ENCODE measurements at places on chromosomes 7 and 10.

- DNase-seq: no peak
These were observed 26.7 kb downstream of the MKLN1 start for GRCh38 chr7:131354390-131354789.

DNA sequence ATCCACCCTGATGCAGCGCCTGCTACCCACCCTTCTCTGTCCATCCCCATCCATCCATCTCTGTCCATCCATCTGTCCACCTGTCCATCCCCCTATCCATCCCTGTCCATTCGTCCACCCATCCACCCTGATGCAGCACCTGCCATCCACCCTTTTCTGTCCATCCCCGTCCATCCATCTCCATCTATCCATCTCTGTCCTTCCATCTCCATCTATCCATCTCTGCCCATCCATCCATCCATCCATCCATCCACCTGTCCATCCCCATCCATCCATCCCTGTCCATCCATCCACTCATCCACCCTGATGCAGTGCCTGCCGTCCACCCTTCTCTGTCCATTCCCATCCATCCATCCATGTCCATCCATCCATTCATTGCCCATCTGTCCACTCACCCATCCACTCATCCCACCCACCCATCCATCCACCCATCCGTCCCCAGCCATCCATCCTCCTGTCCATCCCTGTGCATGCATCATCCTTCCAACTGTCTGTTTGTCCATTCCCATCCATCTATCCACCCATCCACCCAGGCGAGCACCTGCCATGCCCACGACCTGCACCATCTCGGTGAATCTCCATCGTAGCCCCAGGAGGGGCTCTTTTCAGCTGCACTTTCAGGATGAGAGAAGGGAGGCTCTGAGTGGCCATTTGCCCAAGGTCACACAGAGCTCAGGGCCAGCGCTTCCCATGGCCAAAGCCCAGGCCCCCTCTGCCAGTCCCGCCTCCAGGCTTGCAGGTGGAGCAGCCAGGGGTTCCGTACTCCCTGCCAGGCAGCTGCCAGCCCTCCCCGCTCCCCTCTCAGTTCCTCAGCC is 137.4 kb downstream of the LHPP start:
- DNase-seq: no peak

DNA sequence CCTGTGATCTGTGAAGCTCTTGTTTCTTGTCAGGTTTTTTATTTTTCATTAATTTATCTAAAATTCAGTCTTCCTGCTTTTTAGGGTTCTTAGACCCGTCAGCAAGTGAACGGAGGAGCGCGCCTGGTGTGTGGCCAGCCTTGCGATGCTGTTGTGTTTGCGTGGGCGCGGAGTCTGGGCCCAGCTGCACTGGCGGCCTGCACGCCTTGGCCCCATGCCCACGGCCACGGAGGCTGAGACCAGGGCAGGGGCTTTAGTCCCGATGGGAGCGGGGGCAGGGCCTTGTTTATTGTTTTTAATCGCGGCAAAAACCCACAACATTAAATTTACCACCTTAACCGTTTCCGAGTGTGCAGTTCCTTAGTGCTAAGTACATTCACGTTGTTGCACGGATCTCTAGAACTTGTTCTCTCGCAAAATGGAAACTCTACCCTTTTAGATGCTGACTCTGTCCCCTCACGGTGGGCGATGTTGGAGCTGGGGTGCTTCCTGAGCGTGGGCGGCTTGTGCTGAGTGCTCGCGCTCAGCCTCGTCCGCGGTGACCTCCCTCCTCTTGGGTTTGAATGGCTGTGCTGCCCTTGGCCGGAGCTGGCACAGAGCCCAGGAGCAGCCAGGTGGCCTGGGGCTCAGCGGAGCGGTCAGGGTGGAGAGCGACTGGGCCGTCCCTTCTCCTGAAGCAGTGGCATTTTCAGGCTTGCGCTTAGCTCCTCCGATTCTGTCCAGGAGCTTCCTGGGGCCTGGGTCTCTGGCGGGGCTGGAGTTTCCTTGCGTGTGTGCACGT is 69.1 kb downstream of the INPP5A start:
- DNase-seq: no peak

DNA sequence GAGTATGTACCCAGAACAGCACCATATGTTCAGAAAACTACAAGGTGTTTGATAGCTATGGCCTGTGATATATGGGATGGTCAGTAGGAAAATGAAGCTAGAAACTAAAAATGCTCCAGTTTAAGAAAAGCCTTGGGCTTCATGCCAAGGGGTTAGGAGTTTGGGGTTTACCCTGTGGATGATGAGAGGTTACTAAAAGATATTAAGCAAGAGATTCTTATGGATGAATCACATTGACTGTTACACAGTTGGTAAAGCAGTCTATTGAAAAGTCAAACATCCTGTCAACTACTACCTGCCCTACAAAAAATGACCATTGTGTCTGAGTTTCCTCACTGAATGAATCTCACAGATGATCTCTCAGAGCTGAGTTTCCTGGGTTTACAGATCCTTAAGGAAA is 166.2 kb upstream of the INHBA start:
- DNase-seq: no peak

GRCh38 chr7:4763091-4763793 is 12.2 kb upstream of the AP5Z1 start:
- DNase-seq: no peak

GRCh38 chr10:34228066-34228465 is 587.0 kb downstream of the PARD3 start:
- DNase-seq: no peak

DNA sequence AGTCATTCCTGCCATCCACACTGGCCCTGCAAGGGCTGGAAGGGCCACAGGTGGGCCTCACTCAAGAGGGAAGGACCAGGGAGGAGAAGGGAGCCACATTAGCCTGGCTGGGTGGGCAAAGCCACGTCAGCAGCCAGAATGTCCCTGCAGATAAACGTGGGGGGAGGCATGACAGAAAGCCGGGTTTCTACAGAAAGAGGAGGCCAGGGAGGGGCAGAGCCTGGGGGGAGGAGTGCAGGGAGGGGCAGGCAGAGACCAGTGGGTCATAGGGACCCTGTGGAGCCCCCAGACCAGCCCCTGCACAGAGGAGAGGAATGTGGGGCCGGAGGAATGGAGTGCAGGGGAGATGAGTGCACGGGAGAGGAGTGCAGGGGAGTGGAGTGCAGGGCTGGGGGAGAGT is 590.2 kb downstream of the PTPRN2 start:
- no peak for DNase-seq

DNA sequence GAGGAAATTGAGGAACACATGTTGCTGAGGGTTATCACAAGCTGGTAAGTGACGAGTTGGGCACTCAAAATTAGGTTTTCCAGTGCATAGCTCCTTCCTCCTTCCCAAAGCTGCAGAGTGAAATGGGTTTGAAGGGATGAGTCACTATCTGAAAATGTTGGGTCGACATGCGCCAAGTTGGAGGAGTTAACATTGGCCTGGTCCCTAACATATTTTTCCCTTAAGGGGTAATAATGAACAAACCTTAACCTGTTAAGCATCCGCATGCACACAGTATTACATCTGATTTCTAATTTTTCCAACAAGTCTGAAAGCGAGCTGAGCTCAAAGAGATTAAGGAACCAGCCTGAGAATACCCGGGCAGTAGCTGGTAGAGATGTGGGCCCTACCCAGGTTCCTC is 20.7 kb upstream of the TECTB start:
- no peak for DNase-seq

- DNase-seq: no peak
These were observed 227.0 kb downstream of the BBS9 start for GRCh38 chr7:33356336-33356735.

GRCh38 chr10:77317221-77317620 is 320.4 kb downstream of the KCNMA1 start:
- no peak for DNase-seq

GRCh38 chr7:144641389-144642044 is 194.3 kb downstream of the TPK1 start:
- DNase-seq: no peak

- DNase-seq: no peak
These were observed 259.1 kb upstream of the KLF6 start for GRCh38 chr10:4043897-4044665.

- no peak for DNase-seq
These were observed 518.0 kb downstream of the REEP3 start for GRCh38 chr10:64039198-64039597.

- DNase-seq: no peak
These were observed 43.0 kb downstream of the SLC25A40 start for GRCh38 chr7:87833130-87833529.

DNA sequence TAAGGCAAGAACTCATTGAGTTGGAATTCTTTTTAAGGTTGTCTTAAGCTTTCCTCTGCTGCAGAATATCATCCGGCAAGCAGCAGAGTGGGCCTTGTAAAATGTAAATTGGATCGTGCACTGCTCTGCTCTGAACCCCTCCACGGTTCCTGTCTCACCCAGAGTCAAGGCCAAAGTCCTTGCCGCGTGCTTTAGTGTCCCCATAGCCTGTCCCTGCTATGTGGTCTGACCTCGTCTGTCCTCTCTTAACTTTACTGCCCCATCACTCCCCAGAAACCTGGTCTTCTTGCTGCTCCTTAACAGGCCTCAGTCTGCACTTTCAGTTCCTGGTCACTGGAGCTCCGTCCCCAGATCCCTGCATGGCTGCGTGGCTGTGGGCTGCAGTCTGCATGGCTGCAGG is 121.6 kb upstream of the SDK1 start:
- DNase-seq: no peak

DNA sequence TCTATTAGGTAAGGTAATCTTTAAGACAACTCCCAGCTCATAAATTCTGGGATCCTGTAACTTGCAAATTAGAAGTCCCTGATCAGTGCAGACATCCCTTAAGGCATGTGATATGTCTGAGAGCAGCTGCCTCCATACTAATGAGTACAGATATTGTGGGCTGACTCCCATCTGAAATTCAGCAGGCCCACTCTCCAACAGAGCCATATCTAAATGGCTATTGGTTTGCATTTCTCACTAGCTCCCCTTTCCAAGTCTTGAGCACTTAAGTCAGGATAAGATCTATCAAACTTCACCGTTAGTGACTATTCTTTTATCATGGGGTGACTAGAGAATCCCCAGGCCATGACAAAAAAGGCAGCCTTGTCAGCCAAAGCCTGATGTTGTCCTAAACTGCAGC is 785.4 kb downstream of the IPMK start:
- DNase-seq: no peak

DNA sequence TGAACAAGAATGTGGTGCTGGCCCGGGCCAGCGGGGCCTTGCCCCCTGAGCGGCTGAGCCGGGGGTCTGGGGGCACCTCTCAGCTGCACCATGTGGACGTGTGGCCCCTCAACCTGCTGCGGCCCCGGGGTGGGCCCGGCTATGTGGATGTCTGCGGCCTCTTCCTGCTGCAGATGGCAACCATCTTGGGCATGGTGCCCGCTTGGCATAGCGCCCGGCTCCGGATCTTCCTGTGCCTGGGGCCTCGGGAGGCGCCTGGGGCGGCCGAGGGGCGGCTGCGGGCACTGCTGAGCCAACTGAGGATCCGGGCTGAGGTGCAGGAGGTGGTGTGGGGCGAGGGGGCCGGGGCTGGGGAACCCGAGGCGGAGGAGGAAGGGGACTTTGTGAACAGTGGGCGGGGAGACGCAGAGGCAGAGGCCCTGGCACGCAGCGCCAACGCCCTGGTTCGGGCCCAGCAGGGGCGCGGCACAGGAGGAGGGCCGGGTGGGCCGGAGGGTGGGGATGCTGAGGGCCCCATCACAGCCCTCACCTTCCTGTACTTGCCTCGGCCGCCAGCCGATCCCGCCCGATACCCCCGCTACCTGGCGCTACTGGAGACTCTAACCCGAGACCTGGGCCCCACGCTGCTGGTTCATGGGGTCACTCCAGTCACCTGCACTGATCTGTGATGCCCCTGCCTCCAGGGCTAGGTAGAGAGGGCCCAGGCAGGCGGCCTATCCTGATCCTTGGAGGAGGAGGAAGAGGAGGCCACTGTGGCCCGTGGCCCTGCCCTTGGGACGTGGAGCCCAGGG is 1.1 kb upstream of the TRIP6 start:
- no peak for DNase-seq

- DNase-seq: no peak
These were observed 116.2 kb upstream of the GPR22 start for GRCh38 chr7:107353701-107354100.

- no peak for DNase-seq
These were observed 89.3 kb downstream of the HIP1 start for GRCh38 chr7:75649462-75649861.

DNA sequence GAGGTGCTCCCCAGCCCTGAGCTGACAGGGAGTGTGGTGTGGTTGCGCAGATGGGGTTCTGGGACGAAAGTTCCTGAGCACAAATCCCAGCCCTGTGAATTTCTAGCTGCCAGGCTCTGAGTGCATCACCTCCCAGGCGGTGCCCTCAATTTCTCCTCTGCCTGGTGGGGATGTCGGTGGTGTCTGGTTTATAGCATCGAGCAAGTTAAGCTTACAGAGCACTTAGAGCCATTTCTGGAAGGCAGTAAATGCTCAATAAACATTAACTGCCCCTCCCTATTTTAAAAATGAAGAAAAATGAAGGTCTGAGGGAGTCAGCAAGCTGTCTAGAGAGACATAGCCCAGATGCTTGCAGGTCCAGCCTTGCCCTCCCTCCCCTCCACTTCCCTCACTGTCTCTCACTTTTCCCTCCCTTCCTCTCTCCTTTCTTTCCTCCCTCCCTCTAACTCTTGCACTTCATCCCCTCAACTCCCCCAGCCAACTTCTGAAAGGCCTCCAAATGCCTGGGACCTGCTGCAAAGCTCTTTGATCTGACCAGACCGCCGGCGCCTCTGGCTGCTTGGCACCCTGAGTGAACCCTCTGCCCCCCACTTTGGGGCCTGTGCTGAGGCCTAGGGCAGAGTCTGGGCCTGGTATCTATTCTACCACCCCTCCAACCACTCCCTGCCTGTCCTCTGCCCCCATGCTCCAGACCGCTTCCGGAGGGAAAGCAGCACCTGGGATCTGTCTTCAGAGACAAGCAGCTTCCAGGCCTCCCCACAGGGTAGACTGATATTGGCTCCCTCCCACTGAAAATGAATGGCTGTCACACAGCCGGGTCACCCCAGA is 438.3 kb downstream of the RPS24 start:
- no peak for DNase-seq

DNA sequence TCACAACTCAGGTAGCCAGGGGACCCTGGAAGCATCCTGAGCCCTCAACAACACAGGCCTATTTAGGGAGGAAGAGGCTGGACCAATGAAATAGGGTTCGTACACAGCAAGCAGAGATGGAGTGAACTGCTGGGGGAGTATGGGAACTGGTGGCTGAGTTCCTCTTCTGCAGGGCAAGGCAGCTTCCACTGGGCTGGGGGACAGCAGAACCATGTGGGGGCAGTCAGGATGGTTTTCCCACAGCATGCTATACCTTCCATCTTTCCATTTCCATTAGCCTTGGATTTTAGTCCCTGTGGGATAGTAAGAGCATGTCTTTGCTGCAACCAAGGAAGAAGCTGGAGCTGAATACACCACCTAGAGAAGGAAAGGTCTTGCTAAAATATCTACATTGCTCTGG is 370.6 kb downstream of the CCSER2 start:
- DNase-seq: no peak

GRCh38 chr7:107166736-107167426 is 1.9 kb upstream of the HBP1 start:
- DNase-seq: no peak
